ENCODE measurements at places on chromosomes 7 and 10. TPM values are rescaled to one million over a fixed set of nuclear protein-coding genes. Genes with fewer than 3 reads are reported as not detected.

Gene SPRN
- not detected for total RNA-seq

DNA sequence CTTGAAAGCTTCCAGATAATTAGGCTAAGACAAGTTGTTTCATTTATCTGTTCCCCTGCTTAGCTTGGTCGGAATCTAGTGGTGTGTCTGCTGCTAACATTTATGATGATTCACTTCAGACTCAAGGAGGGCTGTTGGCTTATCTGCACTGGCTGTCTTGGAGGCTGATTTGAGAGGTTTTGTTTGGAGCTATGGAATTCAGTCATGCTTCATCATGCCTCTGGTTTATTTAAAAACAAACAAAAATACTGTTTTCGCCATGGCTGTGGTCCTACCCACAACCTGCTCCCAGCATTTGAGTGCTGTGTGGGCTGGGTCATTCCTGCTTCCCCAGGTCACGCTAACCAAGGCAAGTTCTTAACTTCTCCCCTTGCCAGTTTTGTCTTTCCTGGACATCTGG is 11.7 kb upstream of the ARPC1B start:
- peak; percentile 16 for DNase-seq

Gene LRRN3
- not detected for total RNA-seq

DNA sequence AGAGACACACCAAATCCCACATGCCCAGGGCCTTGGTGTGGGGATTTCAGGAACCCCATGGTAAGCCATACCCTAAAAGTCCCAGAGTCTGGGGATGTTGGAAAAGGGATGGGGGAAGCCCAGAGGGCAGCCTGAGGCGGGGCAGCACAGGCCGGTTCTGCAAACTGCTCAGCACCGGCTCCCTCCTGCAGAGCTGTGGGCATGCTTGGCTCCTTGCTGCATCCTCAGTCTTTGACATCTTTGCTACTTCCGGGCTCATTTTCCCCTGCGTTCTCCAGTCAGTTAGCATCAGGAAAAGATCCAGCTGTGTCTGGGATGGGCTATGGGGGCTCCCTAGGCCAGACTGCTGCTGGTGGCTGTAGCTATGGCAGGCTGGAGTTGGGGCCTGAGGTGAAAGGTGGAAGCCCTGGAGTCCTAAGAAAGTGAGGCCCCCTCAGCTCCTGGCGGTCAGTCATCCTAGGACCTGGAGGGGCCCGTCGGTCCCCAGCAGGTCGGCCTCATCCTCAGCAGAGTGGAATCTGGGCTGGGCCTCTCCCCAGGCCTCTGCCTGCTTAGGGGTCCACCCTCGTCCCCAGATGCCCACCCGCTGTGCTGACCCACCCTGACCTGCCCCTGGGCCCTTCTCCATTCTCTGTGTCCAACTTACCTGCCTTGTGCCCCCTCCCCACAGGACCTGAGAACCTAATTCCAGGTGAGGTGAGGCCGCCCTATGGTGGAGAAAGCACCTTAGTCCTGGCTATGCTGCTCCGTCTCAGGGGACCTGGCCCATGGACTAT is 9.3 kb downstream of the TBATA start:
- DNase-seq: no peak

- DNase-seq: peak; percentile 66
Measured at GRCh38 chr7:80659120-80660055, 20.9 kb downstream of the CD36 start.

DNA sequence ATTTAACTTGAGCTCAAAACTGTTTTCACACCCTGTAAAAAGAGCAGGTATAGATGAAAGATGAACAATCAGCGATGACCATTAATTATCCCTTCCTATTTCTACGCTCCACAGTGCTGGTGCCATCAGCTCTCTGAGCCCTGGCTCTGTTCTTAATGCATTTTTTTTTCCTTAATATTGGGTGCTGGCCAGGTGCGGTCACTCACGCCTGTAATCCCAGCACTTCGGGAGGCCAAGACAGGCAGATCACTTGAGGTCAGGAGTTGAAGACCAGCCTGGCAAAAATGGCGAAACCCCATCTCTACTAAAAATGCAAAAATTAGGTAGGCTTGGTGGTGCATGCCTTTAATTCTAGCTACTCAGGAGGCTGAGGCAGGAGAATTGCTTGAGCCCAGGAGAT is 4.2 kb downstream of the STEAP4 start:
- no peak for DNase-seq

All from lung microvascular endothelial cell (primary cell).